ENCODE measurements at places on chromosomes 5 and 9.

GRCh38 chr5:79576606-79577289 lies 35.5 kb upstream of the TENT2 start:
- DNase-seq = no peak

DNA sequence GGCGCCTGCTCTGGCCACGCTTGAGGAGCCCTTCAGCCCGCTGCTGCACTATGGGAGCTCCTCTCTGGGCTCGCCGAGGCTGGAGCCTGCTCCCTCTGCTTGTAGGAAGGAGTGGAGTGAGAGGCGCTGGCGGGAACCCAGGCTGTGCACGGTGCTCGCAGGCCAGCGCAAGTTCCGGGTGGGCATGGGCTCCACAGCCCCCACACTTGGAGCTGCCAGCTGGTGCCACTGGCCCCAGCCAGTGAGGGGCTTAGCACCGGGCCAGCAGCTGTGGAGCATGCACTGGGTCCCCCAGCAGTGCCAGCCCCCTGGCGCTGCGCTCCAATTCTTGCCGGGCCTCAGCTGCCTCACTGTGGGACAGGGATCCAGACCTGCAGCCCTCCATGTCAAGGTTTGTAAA lies 122.1 kb upstream of the CD180 start:
- DNase-seq = no peak

- no peak for DNase-seq
These were observed 17.5 kb downstream of the TLE1 start for GRCh38 chr9:81671880-81672280.

DNA sequence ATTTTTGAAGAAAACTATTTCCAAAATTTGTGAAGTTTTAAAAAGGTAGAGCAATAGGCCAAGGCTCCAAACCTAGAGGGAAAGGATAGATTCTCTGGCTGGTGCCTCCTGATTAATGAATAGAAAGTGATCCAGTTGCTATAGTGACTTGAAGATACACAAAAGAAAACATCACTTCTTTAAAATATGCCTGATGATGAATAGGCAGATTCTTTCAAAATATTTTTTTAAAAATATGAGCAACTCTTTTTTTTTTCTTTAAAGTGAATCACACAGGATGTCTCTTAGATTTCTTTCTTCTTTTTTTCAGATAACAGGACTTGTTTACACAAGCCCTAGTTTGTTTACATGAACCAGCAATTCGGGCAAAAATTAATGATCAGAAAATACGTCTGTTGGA lies 124.4 kb downstream of the RFK start:
- DNase-seq = no peak

GRCh38 chr5:93422652-93423280 lies 158.3 kb downstream of the NR2F1-AS1 start:
- no peak for DNase-seq

DNA sequence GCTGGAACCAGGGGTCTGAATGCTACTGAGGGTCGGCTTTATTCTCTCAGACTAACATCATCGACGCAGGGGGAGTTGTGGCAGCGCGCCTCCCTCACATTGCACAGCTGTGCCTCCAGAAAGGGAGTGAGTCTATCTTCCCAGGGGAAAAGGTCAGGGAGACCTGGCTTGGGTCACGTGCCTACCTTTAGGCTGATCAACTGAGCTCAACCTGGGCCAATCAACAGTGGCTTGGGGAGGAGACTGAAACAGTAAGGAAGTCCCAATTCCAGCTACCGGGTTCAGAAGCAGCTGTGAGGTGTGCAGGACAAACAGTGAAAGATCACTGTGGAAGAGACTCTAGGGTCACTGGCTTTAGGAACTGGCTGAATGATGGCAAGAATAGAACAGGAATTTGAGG lies 14.3 kb downstream of the SNX30 start:
- no peak for DNase-seq

GRCh38 chr5:143659599-143660238 lies 152.2 kb upstream of the HMHB1 start:
- no peak for DNase-seq

- DNase-seq = no peak
These were observed 781 bp upstream of the COL23A1 start for GRCh38 chr5:178590924-178591423.

GRCh38 chr9:27626244-27627187 lies 53.2 kb upstream of the C9orf72 start:
- DNase-seq = no peak

DNA sequence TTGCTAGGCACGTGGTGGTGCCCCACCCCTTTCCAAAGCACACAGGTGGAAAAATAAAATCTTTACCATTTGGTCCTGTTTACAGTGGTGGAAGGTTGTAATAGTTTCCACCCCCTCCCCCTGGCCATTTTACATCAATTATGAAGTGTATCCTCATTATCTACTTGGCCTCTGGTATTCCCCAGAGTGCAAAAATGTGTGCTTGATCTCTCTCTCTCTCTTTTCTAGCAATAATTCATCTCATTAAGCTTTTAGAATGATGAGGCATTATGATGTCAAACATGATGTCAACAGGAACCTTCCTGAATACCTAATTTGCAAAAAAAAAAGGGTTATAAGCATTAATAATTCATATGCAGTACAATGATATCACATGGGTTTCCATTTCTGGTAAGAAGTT lies 3.1 kb downstream of the PDE8B start:
- no peak for DNase-seq

- no peak for DNase-seq
These were observed 257.5 kb downstream of the AGTPBP1 start for GRCh38 chr9:85484235-85484634.

DNA sequence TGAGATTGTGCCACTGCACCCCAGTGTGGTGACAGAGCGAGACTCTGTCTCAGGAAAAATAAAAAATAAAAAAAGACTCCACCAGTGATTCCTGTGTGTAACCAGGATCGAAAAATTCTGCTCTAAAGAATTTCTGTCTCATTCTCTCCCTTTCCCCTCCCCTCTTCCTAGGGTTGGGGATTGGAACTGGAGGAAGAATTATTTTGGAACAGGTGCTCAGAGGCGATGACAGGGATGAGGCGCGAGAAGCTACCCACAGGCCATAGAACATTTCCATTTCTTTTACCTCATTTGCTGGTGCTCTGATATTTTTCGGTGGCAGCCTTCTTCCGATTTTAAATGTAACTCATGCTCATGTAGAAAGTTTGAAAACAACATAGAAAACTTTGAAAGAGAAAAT lies 80.1 kb downstream of the DAPK1 start:
- no peak for DNase-seq

DNA sequence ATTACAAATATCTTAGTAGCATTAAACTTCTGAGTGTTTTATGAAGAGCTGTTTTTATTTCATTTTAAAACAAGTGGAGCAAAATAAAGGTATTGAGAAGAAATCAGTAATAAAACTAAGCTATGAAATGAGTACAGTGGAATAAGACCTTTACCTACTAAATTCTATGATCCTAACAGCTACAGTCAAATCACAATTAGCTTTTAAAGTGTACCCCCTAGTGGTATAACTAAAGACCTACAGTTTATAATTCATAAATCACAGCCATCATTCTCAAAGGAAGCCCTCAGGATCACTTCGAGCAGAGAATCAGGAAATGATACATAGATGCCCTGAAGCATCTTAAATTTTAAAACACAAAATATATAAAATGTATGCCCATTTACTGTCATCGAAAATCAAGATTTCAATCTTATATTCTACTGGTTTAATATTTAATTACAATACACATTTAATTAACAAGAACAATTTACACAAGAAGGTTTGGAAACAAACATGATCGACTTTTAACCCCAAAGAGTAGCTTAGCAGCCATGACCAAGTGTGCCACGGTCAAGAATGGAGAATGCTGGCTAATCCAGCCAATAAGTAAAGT lies 12.3 kb downstream of the CCNH start:
- DNase-seq = no peak

- DNase-seq = no peak
These were observed 11.8 kb downstream of the SUB1 start for GRCh38 chr5:32597041-32597629.

GRCh38 chr9:137371946-137372651 lies 50.9 kb downstream of the EXD3 start:
- no peak for DNase-seq

- no peak for DNase-seq
These were observed 3.2 kb upstream of the IRX2 start for GRCh38 chr5:2754581-2755075.

GRCh38 chr9:14071484-14071883 lies 242.5 kb downstream of the NFIB start:
- DNase-seq = no peak

DNA sequence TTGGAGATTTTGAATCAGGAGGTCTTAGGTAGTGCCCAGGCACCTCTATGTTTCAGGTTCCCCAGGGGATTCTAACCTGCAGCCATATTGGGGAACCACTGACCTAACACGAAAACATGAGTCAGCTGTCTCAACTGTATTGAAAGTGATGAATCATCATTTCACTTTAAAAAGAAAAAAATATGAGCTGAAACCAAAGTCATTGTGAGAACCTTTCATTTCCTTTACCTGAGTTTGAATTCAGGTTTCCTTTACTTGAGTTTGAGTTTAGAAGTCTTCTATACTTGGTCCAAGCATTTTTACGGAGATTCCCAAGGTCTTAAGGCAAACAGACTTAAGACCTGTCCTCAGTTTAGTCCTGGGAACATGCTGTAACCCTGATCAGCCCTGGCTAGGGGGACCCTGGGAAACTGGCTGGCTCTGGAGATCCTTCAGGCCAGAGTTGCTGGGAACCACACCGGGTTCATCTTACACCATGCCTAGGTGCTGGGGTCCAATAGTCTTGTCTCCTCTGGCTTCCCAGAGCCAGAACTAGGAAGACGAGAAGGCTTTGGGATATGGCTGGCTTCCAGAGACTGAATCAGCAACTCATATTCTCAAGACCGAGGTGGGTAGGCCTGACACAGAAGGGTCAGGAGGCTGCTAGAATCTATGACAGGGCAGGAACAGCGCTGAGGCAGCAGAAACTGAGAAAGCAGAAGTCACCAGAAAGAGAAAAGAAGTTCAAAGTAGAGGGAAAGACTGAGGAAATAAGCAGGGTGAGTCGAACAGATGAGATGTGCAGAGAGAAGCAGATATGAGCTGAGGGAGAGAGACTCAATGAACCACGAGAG lies 16.4 kb upstream of the PDCD1LG2 start:
- no peak for DNase-seq

GRCh38 chr5:58505971-58506640 lies 14.9 kb downstream of the GAPT start:
- DNase-seq = no peak

GRCh38 chr9:505741-506059 lies 291.0 kb downstream of the DOCK8 start:
- no peak for DNase-seq

DNA sequence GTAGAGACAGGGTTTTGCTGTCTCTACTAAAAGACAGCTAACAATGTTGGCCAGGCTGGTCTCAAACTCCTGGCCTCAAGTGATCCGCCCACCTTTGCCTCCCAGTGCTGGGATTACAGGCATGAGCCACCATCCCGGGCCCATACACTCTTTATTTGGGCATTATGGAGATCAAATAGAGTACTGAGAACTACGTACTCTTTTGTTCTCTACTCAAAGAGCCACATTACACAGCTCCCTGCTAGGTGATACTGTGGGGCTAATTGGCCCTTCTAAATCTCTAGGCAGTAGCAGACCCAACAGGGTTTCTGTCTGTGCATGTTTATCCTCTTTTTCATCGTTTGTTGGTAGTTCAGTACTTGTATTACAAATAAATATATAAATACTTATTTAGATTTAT lies 16.1 kb downstream of the CKMT2 start:
- no peak for DNase-seq

- DNase-seq = no peak
These were observed 73.0 kb downstream of the KCNIP1 start for GRCh38 chr5:170576602-170577535.

- DNase-seq = no peak
These were observed 139.8 kb downstream of the DOCK8 start for GRCh38 chr9:354453-354852.

DNA sequence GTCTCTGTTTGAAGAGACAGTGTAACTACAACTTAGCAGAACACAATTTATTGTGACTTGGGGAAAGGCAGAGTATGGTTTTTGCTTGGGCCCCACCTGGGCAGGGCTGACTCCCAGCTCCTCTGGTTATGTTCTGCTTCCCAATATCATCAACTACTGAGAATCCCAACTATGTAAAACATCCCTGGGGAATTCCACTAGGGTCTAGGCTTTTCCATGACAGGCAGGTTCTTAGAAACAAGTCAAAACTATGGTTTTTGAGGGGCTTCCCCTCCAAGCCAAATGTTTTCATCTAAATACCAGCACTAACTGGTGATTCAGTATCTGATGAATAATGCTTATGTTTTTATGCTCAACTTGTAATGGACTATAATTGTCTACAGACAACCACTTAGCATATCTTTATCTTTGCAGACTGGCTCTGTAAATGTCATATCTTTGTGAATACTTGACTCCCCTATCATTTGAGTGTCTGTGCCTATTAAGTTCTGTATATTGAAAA lies 409.5 kb downstream of the PDE4D start:
- DNase-seq = no peak

GRCh38 chr5:139147483-139148087 lies 50.6 kb downstream of the SIL1 start:
- no peak for DNase-seq

DNA sequence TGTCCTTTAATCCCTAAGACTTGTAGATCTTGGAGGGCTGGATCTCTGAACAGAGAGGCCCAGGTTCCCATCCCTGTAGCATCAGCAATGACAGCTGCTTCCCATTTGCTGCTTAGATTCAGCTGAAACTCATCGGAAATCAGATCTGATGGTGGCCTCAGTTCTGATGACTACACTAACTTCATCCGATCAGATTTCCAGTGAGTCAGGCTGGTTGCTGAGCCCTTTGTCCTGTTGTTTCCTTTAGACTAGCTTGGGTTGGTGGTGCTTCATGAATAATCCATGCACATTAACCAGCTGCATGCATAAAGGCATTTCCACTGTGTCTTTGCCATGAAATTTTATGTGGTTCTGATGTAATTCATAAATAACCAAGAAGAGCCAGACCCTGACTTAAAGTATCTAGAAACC lies 195.2 kb upstream of the TUT7 start:
- DNase-seq = no peak

- DNase-seq = no peak
These were observed 49.4 kb downstream of the SMIM23 start for GRCh38 chr5:171835066-171835465.

DNA sequence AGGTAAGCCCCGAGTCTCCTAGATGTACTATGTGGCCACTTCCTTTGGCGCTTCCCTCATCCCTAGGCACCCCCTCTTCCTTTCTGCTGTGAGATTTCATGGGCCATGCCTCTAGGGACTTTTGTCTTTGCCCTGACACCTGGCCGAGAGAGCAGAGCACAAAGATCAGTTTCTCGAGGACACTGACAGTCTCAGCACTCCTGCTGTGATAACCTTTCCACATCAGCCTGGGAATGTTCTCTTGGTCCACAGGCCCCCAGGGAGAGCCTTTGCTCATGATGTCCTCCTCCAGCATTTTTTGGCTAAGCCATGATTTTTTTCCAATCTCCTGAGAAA lies 127.0 kb upstream of the CPEB4 start:
- no peak for DNase-seq

Measured in NCI-H1930 (cell line).